ENCODE measurements at places on chromosomes 7 and 10.

- no peak for DNase-seq
Observed at GRCh38 chr10:30637881-30638467, 8.4 kb upstream of the LYZL2 start.

DNA sequence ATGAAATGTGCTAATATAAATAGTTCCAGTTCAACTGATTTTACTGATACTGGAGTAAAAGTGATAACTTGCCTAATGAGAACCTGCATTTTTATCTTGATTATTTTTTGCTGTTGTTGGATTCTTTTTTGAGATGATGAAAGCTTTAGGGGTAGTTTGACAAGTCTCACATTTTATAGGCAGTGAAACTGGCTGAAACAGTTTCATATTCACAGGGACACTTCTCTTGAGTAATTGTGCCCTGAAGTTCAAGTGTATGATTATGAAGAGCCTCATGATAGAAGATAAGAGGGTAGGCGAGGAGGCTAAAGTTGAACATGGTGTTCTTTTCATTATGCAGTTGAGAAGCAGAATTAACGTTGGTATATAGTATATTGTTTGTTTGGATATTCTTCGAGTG, 5.1 kb downstream of the AUTS2 start:
- no peak for DNase-seq

- peak; percentile 11 for DNase-seq
Observed at GRCh38 chr7:111199643-111200042, 108.7 kb downstream of the LRRN3 start.

DNA sequence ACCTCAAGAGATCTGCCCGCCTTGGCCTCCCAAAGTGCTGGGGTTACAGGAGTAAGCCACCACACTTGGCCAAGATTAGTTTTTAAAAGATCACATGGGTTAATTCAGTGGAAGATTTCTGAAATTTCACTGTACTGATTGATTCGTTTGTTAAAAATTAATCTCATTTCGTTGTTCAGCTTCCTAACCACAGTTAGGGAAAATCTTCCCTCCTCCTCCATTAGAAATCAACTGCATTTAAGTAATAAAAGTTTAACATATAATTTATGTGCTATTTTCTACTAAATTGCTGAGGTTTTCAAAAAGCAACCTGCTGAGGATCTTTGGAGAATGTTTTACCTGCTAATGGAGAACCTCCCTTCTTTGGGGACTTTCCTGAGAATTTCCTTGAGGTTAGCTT, 522.4 kb downstream of the GATA3 start:
- DNase-seq = no peak

DNA sequence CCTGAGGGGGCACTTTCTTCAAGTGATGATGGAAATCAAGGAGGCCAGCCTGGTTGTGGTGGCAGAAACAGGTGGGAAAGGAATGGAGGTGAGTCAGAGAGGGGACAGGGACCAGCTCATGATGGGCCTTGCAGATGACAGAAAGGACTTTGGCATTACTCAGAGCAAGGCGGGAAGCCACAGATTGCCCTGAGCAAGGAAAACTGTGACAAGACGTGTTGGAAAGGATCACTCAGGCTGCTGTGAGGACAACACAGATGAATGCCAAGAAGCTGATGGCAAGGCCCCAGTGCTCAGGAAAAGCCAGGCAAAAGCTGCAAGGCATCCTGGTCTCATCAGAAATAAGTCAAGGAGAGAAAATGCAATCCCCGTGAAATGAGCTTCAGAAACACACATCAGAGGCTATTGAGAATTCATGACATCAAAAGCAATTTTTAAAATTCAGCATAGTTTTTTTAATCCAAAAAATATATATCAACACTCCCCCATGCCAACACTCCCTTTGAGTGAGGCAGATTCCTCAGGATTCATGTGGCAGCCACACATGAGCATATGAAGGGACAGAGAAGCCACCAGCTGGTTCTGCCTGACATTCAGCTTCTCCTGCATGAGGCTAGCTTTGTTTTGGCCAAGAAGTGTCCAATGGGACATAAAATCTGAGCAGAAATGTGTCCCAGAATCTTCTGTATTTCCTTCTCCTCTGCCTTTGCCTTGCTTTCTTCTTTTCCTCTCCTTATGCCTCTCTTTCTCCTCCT, 244.5 kb upstream of the MYO3A start:
- no peak for DNase-seq

GRCh38 chr7:30321089-30321881, 36.9 kb downstream of the ZNRF2 start:
- peak; percentile 43 for DNase-seq

DNA sequence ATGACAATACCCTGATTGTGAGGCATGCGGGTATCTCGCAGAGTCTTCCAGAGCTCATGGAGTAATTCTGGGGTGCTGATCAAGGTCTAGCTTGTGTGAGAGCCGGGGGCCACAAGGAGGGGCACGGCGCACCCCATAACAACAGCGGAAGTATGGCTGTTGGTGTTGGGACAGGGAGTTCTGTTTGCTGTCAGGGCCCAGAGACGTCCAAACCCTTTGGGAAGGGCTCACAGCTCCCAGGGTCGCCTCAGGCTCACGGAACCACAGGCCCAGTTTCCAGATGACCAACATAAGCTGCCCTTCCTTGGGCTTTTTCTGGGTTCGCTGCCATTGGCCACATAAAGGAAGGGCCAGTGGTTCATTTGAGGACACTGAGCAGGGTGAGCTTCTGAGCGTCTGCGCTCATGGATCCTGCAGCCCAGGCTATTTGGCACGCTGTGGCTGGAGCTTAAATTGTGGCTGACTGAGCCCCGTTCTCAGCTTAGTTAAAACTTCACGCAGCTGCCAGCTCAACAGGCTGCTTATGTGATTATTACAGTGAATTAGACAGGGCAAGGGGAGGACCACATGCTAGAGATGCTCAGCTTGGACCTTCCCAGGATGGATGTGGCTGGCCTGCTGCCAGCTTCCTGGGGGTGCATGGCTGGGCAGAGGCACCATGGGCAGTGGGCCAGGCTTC, 92.3 kb downstream of the DNAJB6 start:
- DNase-seq = no peak

GRCh38 chr10:115947104-115947503, 325.9 kb downstream of the GFRA1 start:
- no peak for DNase-seq

- no peak for DNase-seq
Observed at GRCh38 chr7:39085590-39086049, 107.9 kb downstream of the POU6F2 start.

GRCh38 chr10:50231515-50232260, 19.6 kb downstream of the ASAH2 start:
- peak; percentile 13 for DNase-seq

DNA sequence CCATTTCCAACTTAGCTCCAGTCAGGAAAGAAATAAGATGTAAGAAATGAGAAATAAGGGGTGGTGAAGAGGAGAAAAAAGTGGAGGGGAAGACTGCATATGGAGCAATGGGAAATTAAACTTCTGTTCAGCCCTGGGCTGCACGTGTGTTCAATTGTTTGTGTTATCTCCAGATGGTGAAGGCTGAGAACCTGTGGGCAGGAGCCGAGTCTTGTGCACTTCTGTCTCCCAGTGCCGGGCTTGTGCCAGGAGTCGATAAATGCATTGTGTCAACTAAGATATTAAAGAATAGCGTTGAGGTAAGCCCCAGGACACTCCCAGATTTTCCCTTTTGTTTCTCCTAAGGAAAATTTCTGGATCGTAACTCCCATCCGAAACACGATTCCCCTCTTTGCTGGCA, 98.2 kb downstream of the PRLHR start:
- no peak for DNase-seq

GRCh38 chr7:40194745-40195144, 59.9 kb downstream of the SUGCT start:
- no peak for DNase-seq

- DNase-seq = no peak
Observed at GRCh38 chr10:25506821-25507335, 332.1 kb downstream of the GPR158 start.

GRCh38 chr10:96613576-96613975, 26.8 kb upstream of the TM9SF3 start:
- DNase-seq = no peak

DNA sequence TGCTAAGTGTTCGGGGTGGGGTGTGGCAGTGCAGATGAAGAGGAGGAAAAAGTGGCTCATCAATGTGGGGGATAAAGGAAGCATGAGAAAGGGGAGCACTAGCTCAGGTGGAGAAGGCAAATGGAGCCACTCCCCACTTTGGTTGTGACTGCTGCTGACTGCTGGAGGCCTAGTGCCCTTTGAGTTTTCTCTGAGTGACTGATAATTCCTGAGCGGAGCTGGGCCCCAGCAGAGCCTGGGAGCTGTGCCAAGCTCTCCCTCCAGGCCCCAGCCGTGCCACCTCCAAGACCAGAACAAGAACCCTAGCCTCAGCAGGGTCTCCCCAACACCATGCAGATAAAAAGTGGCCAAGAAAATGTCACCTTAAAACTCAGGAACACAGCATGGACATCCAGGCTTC, 9.7 kb upstream of the RASSF4 start:
- DNase-seq = no peak

GRCh38 chr7:139431459-139431858, 52.0 kb downstream of the KLRG2 start:
- DNase-seq = no peak

- DNase-seq = no peak
Observed at GRCh38 chr7:105079348-105079747, 65.3 kb downstream of the KMT2E start.

- no peak for DNase-seq
Observed at GRCh38 chr7:155972651-155973390, 160.6 kb upstream of the SHH start.

DNA sequence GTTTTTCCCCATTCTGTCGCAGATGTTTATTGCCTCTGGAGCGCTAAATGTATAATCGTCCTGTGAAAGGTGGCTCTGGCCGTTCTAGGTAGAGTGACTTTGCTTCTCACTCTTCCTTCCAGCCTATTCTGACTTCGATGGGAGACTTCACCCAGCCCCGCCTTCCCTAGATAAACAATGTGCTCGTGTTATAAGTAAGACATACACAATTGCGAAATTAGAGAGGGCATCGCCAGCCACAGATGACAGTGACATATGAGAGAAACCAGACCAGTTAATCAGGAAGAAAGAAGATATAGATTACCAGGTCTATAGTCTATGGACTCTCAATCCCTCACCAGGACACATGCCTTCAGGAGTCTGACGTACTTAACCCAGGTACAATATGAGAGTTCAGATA, 1050.5 kb upstream of the AUTS2 start:
- no peak for DNase-seq

DNA sequence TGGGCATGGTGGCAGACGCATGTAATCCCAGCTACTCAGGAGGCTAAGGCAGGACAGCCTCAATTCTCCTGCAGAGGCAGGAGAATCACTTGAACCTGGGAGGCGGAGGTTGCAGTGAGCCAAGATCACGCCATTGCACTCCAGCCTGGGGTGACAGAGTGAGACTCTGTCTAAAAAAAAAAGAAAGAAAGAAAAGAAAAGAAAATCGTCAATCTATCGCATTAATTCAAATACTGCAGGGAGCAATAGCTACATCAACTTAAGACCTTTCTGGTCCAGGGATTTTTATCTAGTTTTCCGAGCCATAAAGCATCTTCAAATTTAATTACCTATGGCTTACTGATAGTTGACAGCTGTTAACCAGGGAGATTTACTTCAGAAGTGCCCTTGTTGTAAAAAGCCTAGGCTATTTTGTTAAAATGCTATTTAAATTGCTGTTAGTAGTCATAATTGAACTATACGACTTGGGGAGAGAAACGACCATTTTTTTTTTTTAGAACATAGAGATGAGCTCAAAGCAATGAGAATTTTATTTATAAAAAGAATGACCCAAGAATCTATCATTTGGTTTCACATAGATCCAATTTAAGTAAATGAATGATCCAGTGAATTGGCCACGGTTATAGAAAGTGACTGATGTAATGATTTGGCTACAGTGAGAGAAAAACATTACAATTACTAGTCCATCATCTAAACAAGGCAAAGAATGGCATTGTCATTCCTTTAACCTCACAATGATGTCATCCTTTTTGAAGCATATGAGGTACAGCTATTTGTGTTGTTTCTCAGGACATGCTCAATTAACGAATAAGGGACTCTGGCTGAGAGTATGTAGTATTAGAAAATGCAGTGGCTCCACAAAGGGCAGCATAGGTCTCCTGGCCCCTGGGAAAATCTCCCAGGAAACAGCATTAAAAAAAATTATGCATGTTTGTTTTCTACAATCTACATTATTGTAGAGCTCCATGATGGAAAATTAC, 85.3 kb downstream of the SEMA3C start:
- peak; percentile 69 for DNase-seq

DNA sequence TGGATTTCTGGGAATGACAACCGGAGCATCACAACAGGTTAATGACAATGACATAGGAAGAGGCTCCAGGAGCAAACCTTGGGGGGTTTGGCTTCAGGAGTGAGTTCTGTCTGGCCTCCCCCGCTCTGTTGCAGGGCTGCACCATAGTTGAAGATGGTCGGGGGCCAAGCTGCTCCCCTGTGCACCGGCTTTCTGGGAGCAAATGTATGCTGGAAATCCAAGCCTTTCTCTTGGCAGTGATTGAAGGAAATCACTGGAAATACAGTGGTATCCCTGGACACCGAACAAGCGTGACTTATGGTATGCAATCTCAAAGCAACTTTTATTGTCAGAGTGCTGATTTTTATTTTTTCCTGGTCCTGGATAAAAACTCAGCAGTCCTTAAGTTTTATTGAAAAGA, 251.9 kb upstream of the ZNF32 start:
- no peak for DNase-seq

GRCh38 chr10:119341459-119342301, 134.3 kb downstream of the GRK5 start:
- DNase-seq = no peak

- DNase-seq = peak; percentile 52
Observed at GRCh38 chr7:89839329-89839728, 314.9 kb upstream of the STEAP1 start.

DNA sequence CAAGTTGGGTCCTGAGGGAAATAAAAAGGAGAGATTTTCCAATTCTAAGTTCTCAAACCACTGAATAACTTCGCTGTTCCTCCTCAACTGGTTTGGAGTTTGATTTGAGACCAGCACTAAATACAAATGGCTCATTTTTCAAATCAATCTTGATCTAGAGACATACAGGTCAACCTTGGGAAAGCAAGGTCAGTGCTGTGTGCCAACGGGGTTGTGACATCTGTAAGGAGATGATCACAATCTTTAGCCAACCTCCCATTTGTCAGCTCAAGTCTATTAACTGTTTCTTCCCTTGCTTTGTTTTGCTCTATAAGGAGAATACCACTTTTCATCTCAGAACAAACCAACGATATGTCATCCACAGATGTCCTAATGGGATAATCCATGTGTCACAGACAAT, 131.1 kb downstream of the TAX1BP1 start:
- no peak for DNase-seq

DNA sequence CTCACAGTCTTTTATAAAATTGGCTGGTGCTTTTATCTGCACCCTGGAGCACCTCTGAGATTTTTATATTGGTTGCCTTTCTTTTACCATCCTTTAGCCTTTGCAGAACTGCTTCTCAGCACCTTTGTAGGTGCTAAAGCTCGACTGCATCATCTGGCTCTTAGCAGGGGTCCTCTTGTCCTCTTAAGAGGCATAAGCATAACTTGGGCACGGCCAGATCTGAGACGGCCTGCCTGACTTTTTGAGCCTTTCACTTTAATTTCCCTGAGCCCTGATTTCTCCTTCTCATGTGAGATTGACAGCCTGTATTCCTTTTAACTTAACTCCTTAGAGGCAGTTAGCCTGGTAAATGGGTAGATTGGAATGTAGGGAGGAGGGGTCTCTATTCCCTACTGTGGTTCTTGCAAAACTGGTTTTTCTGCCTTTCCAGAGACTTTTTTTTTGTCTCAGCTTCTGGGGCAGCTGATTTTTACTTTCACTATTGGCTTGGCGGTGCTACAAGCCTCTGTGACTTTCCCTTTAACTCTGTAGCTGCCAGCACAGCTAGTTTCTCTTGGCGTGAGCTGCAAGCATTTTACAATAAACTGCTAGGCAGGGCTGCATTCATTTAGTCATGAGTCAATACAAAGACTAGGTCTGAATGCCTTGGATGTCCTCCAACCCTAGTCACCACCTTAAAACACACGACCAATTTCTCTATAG, 24.0 kb downstream of the ZPBP start:
- peak; percentile 76 for DNase-seq
